Activated T-cell treated with anti-CD3 and anti-CD28 coated beads, Interleukin-2, amount 50 U/mL, for 4 hours (primary cell): ENCODE measurements at places on chromosomes 1 and 21.

- DNase-seq = peak; percentile 46
These were observed 462 bp upstream of the TLCD4 start for GRCh38 chr1:95116580-95117206.

DNA sequence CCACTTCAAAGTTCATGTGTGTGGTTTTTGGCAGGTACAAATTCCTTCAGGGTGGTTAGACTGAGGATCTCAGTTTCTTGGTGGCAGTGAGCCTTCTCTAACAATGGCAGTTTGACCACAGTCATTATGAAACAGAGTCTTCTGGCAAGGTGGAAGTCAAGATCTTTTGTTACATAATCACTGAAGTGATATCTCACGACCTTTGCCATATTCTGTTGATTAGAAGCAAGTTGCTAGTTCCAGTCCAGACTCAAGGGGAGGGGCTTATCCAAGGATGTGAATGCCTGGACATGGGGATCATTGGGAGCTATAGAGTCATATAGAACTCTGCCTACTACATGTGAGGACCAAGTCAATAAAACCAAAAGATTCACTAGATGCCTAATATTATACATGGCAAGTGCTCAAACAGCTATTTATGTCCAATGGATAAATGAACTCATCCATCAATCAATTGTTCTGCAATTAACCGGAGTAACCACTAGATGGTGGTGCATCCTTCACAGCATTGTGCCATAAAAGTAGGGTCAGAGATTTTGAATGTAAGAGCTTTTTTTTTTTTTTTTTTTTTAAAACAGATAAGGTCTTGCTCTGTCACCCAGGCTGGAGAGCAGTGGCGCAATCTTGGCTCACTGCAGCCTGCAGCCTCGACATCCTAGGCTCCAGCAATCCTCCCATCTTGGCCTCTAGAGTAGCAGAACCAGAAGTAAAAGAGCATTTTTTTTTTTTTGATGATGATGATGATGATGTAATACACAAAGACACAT lies 131.9 kb downstream of the CRB1 start:
- no peak for DNase-seq

DNA sequence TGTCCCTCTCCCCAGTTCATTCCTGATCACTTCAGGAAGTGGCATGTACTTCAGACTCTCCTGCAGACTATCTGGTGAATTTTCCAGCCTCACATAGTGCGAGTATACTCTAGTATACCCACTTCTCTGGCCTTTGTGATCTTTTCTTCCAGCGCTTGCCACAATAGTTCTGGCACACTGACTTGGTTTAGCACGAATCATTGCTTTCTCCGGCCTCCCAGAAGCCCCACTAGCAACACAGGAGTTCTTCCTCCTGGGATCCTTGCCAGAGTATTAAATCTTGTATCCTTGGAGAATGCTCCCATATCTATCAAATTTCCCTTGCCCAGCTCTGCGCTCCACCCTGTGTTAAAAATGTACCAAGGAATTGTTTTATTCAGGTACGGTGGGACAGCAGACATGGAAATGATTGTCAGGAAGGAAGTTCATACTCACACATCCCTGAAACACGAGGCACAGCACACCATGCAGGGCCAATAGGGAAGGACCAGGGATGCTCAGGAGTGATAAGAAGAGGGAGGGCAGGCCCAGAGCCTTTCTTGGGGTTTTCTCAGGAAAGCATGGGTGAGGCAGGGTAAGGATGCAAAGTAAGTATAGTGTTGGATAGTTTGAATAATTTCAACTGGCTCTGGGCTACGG lies 136.7 kb downstream of the ADSS2 start:
- DNase-seq = no peak

- no peak for DNase-seq
These were observed 3.0 kb upstream of the SYT6 start for GRCh38 chr1:114156538-114157274.

DNA sequence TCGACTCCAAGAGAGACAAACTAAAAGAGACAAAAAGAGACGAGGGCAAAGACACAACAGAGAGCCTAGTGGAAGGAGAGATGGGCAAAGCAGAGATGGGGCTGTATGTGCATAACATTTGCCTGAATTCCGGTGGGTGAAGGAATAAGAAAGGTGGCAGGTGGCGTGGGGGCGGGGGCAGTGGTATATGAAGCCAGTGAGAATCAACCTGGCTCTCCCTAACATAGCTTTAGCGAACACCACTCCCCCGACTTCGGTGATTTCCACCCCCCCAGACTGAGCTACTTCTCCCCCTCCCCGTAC lies 1.1 kb downstream of the INKA2 start:
- DNase-seq = no peak
